Calu3 (cell line): ENCODE measurements at places on chromosomes 2 and 18. TPM values are rescaled to one million over a fixed set of nuclear protein-coding genes. Genes with fewer than 3 reads are reported as not detected.

CFAP221 gene
- 9.5 and 10.0 TPM in 2 replicates for total RNA-seq

PHOSPHO2 gene
- 9.9 and 12.7 TPM in 2 replicates for total RNA-seq

AOX1 gene
- total RNA-seq: 0.22 and 0.45 TPM in 2 replicates

CNGA3 gene
- not detected in 2 replicates for total RNA-seq

CIB4 gene
- total RNA-seq: not detected in 2 replicates

SFTPB gene
- total RNA-seq: not detected in 2 replicates

GPR45 gene
- not detected in 2 replicates for total RNA-seq

RNF144A gene
- total RNA-seq: 13.7 and 15.4 TPM in 2 replicates

NFATC1 gene
- 2.8 and 5.9 TPM in 2 replicates for total RNA-seq

IL37 gene
- total RNA-seq: 1.9 and 2.0 TPM in 2 replicates

UGT1A8 gene
- total RNA-seq: not detected in 2 replicates
